ENCODE measurements at places on chromosomes 12 and 14.

- DNase-seq, result peak; percentile 80
Observed at GRCh38 chr12:110403976-110404682, 621 bp upstream of the ANAPC7 start.

DNA sequence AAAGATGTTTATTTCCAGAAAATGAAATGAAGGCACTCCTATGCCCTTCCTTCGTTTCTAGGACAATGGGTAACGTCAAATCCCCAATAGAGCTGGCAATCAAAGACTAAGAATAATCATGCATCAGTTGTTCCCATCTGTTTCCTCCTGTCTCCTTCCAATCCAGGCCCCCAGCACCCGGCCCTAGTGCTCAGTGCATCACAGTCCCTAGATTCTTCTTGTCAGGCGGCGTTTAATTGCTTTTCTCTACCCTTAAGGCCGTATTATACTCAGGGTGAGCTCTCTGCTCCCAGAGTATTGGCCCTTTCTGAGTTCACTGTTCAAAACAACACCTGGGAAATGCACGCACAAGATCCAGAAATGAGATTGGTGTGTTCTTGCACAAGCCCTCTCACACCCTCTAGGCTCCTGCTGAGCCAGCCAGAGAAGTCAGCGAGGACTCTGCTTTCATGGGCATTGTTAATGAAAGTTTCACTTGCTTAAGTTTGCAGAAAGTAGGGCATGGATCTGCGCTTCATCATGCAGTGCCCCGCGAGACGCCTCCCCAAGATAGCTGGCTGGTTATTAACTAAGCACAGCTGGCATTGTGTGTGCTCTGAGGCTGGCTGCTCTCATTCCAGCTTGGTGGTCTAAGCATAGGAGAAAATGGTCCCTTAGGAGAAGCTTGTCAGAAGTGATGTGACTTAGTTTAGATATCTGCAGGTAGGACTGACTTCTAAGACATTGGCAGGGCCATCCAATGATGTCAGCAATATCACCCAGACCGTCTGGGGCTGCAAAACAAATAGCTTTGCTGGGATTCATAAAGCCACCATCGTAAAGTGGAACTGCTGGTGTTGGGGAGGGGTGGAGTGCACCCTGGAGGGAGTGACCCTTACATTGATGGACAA is 28.7 kb downstream of the CRACR2A start:
- no peak for DNase-seq

DNA sequence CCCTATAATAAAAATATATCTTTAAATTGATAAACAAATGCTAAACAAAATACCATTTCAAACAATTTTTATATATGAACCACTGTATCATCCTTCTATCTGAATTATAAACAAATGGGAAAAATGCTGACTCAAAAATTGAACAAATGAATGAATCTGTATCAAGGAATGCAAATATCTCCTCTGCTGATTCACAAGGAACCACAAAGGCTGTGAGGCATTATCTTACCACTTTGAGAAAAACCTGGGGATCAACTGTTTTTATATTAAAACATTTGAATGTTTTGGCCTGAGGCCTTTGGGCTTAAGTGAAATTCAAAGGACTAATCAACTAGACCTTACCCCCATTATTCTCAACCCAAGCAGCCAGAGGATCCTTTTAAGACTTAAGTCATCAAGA is 86.3 kb downstream of the EML5 start:
- DNase-seq, result no peak

DNA sequence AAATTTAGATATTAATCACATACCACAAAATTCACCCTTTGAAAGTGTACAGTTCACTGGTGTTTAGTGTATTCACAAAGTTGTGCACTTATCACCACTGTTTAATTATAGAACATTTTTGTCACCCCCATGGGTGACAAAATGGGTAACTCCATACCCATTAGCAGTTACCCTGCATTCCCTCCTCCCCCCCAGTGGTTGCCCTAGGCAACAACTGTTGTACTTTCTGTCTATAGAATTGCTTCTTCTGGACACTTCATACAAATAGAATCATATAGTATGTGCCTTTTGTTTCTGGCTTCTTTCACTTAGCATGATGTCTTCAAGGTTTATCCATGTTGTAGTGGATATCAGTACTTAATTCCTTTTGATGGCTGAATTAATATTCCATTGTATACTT is 52.7 kb downstream of the FBXO34 start:
- DNase-seq, result no peak

DNA sequence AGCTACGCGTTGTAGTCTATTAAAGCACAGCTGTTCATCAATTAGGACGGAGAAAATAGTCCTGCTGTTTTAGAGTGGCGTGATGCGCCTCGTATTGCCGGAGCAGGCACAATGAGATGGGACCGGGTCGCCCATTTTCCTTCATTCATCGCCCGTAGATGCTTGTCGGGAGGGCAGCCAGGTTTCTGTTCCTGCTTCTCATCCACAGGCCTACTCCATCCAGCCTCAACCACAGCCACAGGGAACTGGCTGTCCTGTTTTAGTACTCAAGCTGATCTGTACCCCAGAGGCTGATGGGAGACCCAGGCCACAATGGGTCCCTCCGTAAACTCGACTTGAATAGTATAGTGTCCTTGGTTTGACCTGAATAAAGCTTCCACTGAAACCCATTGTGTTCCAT is 264.0 kb downstream of the VRK1 start:
- DNase-seq, result no peak

DNA sequence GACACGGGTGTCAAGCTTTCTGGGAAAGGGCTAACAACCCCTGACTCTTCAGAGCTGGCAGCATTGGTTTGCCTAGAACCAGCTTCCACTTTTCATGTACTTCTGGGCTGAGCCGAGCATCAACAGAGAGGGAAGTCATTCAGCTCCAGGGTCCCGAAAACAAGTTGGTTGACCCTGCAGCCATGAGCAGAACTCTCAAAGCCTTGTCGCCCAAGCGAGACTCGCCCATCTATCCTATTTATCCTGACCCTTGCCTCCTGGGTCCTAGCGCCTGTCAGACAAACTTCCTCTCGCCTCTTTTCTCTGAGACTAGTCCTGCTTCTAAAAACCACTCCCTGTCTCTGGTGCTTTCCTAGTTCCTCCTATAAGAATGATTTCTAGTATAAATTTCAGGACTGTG is 47.9 kb downstream of the ASCL4 start:
- DNase-seq, result no peak

DNA sequence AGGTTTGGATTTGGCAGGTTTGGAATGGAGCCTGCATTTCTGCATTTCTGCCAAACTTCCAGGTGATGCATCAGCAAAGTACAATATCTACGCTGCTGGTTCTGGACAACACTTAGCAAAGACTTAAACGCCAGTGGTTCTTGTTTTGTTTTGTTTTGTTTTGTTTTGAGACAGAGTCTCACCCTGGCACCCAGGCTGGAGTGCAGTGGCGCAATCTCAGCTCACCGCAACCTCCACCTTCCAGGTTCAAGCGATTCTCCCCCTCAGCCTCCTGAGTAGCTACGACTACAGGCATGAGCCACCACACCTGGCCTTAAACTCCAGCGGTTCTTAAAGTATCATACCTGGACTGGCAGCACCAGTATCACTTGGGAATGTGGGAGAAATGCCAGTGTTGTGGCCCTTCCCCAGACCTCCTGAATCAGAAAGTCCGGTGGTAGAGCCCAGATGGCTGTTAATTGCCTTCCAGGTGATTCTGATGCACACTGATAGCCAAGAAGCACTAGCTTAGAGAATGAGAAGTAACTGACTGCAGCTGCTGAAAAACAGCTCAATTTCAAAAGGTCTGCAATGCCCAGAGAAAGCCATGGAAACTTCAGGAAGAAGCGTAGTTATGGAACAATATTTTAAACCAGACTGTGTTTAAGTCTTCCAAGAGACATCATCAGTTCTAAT is 114.8 kb upstream of the FOXN3 start:
- DNase-seq, result no peak

DNA sequence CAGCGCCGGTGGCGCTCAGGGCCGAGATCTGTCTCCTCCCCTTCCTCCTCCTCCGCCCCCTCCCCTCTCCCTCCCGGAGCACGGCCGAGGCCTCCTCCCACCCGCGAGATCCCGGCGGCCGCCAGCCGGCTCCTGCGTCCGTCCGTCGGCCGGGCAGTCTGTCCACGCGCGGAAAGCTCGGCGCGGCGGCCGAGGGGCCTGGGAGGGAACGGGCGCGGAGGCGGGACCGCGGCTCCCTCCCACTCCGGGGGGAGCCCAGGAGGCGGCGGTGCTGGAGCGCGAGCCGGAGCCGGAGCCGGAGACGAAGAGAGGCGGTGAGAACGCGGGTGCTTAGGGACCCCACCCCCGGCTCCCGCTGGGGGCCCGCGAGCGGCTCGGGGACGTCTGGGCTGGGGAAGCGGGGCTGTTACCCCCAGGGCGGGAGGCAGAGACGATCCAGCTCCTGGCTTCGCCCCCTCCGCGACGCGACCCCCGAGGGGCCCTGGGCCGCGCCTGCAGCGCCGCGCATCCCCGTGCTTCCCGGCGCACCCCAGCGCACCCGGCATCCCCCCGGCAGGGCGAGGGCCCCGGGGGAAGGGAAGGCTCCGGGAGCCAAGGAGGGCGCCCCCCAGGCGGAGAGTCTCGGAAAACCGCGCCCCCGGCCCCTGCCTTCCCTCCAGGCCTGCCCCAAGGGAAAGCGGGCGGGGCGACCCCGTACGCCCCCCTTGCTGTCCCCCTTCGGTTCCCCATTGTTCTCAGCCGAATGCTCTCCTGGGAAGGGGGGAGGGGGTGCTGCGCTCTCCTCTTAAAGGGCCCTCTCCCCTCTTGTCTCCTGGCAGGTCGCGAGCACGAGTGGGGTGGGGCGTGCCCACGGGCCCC is at the start of gene DTX1:
TSS of gene DTX1 (plus strand) at position 100 of the 858 bp plus-strand sequence. CDS start 1,463 bp downstream, outside the sequence.
- DNase-seq, result peak; percentile 40

DNA sequence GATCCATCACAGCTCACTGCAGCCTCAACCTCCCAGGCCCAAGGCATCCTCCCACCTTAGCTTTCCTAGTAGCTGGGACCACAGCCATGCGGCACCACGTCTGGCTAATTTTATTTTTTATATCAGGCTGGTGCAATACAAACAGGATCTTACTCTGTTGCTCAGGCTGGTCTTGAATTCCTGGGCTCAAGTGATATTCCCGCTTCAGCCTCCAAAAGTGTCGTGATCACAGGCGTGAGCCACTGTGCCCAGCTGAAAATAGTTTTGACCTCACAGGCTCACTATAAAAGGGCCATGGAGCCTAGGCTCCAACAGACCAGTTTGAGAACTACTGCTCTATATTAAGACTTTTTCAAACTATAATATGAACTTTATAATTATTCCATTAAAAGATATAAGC is 37.3 kb downstream of the SNX6 start:
- no peak for DNase-seq

DNA sequence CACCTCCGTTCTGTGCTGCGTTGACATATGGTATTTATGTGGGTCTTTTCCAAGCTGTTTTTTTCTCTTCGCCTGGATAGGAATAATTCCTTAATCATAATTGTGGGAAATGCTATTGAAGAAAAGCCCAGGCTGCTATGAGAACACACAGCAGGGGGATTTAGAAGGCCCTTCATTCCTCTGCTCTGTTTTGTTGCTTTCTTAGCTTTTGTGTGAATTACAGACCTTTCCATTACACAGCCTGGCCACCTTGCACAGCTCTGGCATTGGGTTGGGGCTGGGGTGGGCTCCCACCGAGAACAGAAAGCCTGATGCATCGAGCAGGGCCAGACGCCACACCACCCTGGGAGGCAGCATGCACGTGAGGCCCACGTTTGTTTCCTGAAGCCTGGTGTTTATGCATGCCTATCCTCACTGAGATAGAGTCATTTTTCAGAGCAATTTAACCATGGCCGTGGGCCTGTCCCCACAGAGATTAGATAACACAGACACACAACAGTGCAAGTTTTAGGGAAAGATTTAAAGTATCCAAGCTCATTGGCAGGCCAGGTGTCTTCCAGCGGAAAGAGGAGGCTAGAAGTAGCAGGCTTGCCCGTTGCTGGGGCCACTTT is 287.6 kb upstream of the PWP1 start:
- no peak for DNase-seq

- no peak for DNase-seq
Observed at GRCh38 chr12:43551971-43552559, at the start of gene ADAMTS20. Gene ADAMTS20, minus strand, starts transcription at chr12:43552203. Its CDS starts 282 bp downstream, at chr12:43551921.

GRCh38 chr12:3132636-3133404 is 55.6 kb downstream of the TSPAN9 start:
- no peak for DNase-seq

- no peak for DNase-seq
Observed at GRCh38 chr12:132329720-132330548, 545 bp upstream of the GALNT9 start.

- DNase-seq, result no peak
Observed at GRCh38 chr14:100122481-100123223, 36.8 kb downstream of the DEGS2 start.

DNA sequence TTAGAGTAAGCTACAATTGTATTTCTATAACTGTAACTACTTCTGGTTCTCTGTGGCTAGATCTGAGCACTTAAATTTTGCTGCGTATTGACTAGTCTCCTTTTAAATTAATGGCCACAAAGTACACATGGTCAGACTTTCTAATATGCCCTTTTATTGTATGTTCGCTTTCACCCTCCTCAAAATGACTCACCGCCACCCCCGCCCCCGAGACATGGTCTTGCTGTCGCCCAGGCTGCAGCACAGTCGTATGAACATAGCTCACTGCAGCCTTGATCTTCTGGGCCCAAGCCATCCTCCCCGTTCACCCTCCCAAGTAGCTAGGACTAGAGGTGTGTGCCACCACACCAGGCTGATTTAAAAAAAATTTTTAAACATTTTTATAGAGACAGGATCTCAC is 11.8 kb downstream of the MTERF2 start:
- no peak for DNase-seq

GRCh38 chr12:42504049-42504448 is 85.5 kb downstream of the PRICKLE1 start:
- DNase-seq, result no peak

GRCh38 chr12:32671930-32672780 is 6.9 kb upstream of the DNM1L start:
- DNase-seq, result no peak

DNA sequence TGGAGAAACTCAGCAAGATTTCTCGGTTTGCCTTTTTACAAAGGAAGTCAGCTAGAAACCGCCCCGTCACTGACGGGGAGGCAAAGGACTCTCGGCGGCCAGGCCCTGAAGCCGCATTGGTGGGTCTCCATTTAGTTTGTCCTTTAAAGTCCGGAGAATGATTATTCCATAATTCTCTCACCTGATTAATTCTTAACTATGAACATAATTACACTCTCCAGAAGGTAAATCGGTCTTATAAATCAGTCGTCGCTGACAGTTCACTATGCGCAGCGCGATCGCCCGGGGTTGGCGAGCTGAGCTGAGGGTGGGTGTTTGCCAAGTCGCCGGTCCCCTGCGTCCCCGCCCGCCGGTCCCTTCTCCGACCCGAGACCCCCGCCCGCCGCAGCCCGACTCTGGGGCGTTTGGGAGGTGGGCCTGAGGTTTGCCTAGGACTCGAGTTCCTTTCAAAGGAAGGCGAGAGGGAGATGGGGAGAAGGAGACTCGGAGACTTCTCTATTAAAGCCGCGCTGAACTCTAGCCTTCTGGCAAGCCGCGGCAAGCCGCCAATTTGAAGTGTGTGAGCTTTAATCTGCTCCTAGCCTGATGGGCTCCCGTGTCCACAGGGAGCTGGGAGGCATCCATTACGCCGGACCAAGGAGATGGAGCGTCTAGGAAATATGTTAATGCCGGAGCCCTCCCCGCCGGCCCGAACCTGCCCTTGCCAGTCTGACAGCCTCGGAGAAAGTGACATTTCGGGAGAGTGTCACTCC is 392.9 kb downstream of the NOVA1 start:
- DNase-seq, result no peak
